NCI-H1105 (cell line): ENCODE measurements at places on chromosomes 16 and 17.

DNA sequence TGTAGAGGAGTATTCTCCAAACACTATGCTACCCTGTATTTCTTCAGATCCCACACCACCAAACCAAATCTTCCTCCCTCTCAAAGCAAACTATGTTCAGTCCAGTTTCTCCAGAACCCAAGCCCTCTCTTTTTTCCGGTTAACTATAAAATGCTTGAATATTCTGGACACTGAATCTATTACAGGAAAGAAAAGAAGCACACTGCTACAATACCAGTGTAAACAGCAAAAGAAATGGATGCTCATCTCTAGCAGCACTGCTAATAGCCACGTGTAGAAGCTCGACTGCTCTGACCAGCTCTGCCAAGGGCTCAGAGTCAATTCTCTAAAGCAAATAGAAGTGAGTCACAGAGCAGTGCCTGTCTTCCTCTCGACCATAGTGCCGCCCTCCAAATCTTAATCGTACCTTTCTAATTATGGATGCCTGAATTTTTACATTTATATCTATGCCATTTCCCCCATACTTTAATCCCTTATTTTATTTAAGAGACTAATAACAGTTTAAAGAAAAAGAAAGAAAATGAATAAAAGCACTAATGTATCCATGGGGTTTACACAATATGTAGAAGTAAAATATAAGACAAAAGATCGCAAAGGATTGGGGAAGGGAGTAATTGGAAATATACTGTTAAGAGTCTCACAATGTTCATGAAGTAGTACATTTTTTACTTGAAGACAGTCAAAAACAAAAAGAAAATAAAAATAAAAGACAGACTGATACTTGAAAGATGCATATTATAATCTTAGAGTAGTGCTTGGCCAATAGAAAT, 154.5 kb downstream of the PARN start:
- DNase-seq, result no peak

DNA sequence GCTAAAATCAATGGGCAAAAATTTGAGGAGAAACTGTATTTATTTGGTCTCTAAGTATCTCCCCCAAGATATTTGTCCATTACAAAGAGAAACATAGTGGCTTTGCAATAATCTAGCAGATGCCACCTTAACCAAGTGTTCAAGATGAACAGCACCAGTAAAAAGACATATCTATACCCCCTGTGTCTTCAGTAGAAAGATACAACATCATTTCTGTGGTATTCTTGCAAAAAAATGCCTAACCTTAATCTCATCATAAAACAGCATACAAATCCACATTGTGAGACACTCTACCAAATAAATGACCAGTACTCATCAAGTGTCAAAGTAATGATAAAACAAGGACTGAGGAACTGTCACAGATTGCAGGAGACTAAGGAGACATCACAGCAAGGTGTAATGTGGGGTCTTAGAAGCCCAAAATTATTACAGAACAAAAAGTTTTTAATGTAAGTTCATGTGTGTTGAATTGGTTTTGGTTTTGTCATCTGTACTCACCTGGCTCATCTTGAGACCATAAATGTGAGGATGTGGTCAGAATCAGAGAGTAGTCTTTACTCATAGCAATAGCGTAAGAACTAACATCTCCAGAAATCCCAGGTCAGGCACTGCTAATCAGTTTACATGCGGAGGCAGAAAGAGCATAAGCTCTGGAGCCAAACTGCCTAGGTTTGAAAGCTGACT, 77.2 kb downstream of the AATF start:
- DNase-seq, result no peak

DNA sequence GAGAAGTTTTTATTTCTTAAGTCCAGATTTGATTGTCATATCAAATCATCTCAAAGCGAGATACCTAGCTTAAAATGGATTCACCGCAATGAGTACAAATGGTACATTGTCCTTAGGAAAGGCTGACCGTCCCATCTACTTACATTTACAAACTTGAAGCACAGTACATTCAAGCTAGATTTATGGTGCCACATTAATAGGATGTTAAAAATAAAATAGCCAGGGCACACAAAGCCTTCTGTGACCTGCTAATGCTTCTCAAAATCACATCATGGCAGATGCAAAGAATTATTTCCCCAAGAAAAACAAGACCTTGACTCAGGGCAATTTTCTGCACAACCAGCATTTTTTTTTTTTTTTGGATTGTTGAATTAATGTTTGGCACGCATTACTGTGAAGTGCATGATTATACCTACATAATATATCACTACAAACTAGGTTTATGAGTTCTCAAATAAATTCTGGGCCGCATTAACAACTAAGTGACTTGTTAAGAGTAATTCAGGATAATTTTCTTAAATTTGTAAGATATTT, 25.3 kb downstream of the CACNG1 start:
- no peak for DNase-seq

DNA sequence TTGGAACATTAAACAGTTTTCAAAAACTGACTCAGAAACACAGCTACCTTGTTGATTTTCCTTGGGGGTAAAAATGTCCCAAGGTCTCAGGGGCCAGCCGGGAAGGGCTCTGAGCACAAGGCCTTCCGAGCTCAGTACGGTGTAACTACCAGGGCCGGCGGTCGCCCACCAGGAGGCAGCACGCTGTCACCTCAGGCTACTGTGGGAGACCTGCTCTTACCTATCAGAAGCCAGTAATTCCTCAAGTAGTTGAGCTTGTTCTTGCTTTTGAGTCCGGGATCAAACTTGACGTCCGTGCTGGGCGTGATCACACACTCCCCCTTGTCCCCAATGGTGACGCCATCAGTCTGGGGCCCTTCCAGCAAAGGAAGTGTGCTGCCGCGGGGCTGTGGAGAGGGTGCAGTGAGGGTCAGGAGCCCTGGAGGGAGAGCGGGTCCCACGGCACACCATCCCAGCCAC, 43.4 kb upstream of the ICAM2 start:
- DNase-seq, result no peak

GRCh38 chr17:69470702-69471101, 56.2 kb downstream of the MAP2K6 start:
- no peak for DNase-seq

- DNase-seq, result no peak
These were observed 20.1 kb downstream of the CD7 start for GRCh38 chr17:82297280-82297713.

DNA sequence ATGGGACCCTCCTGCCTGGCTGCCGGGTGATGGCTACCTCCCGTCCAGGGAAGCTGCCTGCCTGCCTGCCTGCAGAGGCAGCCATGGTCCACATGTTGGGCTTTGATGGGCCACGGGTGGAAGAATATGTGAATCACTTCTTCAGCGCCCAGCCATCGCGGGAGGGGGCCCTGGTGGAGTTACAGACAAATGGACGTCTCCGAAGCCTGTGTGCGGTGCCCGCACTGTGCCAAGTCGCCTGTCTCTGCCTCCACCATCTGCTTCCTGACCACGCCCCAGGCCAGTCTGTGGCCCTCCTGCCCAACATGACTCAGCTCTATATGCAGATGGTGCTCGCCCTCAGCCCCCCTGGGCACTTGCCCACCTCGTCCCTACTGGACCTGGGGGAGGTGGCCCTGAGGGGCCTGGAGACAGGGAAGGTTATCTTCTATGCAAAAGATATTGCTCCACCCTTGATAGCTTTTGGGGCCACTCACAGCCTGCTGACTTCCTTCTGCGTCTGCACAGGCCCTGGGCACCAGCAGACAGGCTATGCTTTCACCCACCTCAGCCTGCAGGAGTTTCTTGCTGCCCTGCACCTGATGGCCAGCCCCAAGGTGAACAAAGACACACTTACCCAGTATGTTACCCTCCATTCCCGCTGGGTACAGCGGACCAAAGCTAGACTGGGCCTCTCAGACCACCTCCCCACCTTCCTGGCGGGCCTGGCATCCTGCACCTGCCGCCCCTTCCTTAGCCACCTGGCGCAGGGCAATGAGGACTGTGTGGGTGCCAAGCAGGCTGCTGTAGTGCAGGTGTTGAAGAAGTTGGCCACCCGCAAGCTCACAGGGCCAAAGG, 36.8 kb downstream of the NLRC5 start:
- no peak for DNase-seq

DNA sequence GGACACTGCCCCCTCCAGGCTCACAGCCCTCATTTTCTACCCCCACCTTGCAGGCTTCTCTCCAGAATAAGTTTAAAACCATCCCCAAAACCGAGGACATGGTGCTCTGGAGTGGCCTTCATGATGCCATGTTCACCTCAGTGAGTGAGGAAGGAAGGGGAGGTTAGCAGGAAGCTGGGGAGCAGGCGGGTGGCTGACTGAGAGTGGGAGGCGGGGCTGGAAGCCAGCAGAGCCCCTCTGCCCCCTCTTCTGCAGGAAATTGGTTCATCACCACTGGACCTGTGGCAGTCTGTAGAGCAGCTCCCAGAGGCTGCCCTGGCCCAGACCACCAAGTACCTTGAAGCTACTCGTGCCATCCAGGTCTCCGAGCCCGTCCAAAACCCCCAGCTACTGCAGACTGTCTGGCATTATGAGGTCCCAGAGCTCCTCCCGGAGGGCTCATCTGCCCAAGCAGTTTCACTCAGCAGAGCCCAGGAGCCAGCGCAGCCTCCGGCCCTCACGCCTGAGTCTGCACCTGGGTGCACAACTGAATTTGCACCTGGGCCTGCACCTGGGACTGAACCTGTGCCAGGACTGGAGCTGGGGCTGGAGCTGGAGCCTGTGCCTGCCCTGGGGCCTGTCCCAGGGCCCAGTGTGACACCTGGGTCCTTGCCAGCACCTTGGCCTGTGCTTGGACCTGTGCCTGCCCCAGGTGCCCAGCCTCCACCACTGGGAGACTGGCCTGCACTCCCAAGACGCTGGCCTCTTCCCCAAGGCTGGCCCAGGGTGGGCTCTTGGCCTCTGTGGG, 19.0 kb downstream of the C16orf96 start:
- DNase-seq, result no peak
